ENCODE measurements at places on chromosomes 3 and 15.

DNA sequence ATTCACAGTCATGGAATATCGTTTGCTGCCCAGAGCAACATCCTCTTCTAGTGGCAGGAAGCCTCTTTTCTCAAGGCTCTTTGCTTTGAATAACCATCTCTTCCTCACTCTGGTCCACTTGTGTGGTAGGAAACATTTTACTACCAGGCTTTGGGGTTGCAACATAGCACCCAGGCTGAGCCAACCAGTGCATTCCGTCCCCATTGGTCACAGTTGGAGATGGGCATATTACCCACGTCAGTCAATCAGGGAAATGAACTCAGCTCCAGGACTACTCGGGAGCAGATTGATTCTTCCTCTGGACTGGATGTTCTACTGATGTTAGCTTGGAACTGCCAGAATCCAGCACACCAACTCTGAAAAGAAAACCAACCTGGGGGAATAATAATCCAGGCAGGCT lies 4.2 kb upstream of the PEX5L start:
- DNase-seq, result no peak

DNA sequence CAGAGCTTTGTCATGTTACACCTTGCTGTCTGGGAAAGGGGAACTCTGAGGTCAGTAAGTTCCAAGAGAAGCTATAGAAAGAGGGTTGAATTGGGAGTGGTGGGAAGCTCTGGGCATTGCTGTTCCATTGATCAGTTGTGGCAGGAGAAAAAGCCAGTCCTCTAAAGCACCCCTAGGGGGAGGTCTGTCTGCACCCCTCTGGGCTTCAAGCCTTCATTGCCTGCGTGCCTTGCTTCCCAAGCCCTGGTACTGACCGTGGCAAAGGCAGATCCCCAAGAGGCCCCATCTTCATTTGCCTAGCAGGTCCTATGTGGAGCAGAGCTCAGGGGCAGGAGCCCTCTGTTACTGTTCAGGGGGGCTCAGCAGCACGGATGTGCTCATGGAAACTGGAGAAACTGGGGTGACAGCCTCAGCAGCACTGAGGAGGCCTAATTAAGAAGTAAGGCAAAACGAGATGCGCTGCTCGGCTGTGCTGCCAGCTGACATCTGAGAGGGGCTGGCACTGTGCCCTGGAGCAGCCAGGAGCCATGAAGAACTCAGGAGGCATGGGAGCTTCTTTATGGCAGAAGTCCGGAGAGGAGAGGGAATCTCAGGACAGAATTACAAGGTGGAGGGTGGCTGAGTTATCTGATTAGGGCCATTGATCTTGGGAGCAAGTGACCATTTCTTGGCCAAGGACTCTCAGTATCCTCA lies 270.9 kb downstream of the RPLP1 start:
- no peak for DNase-seq

GRCh38 chr3:171829841-171830517 lies 13.2 kb upstream of the TMEM212 start:
- peak; percentile 36 for DNase-seq

- no peak for DNase-seq
Measured at GRCh38 chr3:15467227-15468181, 40.1 kb downstream of the EAF1 start.

DNA sequence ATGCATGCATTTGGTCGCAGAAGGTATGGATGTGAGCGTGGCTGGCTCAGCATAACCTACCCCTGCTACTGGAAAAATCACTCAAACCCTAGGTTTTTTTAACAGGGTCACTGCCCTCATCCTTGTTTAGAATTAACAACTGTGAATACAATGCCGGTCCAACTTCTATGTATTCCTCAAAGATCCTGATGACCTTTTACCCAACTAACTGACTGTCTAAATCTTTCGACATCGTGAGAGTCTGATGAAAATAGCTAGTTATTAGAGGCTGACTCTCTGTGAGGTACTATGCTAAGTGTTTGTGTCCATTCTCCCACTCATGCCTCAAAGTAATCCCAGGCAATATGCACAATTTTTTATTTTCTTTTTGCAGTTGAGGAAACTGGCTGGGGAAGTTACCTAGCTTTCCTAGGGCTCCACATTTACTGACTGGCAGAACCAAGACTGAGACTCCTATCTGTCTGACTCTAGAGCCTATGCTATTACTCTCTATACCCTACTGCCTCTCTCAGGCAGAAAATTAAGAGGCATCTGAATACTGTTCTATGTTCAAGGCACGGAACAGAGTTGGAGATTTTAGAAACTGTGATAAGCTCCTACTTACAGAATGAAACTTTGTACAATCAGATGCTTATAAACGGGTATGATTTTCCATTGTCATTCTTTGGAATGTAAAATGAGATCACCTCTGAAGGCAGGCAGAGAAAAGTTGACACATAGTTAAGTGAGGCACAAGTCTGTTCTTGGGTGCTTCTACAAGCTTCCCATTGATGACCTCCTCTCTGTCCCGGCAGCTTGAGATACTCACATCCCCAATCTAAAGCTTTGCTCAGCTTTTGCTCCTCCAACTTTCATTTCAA lies 56.4 kb downstream of the FILIP1L start:
- no peak for DNase-seq

- DNase-seq, result no peak
Measured at GRCh38 chr3:155449613-155450267, 156.3 kb upstream of the STRIT1 start.

DNA sequence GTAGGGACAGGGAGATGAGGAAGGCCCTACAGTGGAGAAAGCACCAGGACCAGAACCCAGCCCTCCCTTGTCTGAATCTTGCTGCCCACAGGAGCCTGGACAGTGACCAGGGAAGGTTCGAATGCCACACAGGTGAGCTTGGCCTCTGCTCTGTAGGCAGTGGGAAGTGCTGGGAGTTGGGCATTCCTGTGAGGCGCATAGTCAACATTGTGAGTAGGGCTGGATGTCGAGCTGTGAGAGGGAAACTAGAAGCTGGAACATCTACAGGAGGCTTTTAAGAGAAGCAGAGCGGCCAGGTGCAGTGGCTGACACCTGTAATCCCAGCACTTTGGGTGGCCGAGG lies 20.3 kb upstream of the ALAS1 start:
- DNase-seq, result no peak

All from MM.1S (cell line).